GM23338 (cell line): ENCODE measurements at places on chromosomes 3 and 15.
A peak's percentile ranks its signal among the peaks of the same experiment; 100 is the strongest.

DNA sequence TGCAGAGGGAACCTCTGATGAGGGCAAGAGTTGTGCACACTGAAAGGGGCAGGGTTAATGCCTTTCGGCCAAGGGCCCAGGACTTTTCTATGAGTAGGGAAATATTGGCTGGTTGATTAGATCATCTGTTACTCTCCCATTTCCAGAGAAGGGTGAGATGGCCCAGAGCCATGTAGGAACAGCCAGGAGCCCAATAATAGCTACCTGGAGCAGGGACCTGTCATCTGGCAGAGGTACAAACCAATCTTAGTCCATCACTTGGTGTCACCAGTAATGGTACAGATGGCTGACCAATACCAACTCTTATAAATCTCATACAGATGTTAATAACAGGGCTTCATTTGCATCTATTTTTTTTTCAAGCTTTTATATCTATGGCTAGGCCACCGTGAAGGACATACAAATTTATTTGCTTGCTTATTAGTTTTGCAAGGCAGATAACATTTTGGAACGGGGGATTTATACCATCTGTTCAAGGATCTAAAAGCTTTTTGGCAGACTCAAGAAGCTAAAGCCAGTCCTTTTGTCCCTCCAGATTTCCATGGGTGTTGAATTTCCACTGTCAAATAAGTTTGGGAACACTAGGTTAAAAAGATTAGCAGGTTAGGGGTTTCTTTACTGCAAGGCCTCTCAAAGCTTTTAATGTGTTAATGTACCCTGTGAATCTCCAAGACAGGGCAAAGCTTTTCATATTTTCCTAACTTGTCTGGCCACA, 79.3 kb downstream of the TNIK start:
- DNase-seq, result no peak

GRCh38 chr3:194537732-194538247, 51.0 kb upstream of the ATP13A3 start:
- no peak for DNase-seq

DNA sequence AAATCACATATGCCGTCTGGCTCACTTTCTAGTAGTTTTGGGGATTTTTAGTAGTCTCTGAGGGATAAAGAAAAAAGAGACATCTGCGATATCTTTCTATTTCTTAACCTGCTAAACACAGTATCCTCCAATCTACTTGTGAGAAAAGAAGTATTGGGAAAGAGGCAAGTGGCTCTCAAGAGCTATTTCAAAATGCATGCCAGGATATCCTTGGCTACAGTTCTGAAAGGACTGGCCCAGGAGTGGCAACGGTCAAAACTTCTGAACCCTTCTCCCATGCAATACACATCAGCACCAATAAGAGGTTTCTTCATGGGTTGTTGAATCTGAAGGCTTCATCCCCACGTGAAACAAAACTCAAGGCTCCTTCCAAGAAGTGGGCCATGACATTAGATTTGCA, 204.0 kb upstream of the WNT5A start:
- DNase-seq, result no peak

DNA sequence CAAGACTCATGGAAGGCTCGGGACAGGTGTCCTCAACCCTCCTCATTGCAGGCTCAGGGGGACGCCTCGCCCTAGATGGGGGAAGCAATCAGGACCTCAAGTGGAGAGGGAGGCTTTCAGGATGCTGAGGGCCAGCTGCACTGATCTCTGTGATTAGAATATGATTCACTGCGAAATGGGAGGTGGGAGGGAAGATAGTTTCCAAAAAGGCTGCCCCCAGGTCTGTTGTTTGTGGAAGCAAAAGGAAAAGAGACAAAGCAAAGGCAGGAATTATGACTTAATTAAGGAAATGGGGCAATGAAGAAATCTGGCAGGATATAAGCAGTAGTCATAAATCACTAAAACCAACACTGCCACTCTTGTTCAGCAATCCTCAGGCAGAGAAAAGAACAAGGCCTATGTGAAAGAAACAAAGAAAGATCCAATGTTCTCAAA, 85.6 kb upstream of the ABHD17C start:
- no peak for DNase-seq

DNA sequence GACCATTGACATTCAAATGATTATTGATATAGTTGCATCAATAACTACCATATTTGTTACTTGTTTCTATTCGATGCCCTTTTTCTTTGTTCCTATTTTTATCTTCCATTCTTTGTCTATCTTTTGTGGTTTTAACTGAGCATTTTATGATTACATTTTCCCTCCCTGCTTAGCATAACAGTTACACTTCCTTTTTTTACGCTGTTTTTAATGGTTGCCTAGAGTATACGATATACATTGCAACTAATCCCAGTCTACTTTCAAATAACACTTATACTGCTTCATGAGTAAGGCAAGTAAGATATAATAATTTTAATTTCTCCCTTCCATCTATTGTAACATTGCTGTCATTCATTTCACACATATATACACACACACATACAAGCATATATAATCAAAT, 26.3 kb downstream of the COL6A6 start:
- no peak for DNase-seq

GRCh38 chr3:79211586-79212359, 556.0 kb downstream of the ROBO1 start:
- peak; percentile 13 for DNase-seq

GRCh38 chr3:98454929-98455328, 8.1 kb upstream of the OR5K1 start:
- no peak for DNase-seq

- no peak for DNase-seq
Measured at GRCh38 chr3:180325958-180326357, 276.0 kb upstream of the TTC14 start.

- no peak for DNase-seq
Measured at GRCh38 chr15:93866476-93866875, 364.9 kb upstream of the MCTP2 start.

- no peak for DNase-seq
Measured at GRCh38 chr15:67199881-67200763, 54.3 kb downstream of the AAGAB start.

- DNase-seq, result no peak
Measured at GRCh38 chr15:55250941-55251340, 38.7 kb downstream of the RAB27A start.

DNA sequence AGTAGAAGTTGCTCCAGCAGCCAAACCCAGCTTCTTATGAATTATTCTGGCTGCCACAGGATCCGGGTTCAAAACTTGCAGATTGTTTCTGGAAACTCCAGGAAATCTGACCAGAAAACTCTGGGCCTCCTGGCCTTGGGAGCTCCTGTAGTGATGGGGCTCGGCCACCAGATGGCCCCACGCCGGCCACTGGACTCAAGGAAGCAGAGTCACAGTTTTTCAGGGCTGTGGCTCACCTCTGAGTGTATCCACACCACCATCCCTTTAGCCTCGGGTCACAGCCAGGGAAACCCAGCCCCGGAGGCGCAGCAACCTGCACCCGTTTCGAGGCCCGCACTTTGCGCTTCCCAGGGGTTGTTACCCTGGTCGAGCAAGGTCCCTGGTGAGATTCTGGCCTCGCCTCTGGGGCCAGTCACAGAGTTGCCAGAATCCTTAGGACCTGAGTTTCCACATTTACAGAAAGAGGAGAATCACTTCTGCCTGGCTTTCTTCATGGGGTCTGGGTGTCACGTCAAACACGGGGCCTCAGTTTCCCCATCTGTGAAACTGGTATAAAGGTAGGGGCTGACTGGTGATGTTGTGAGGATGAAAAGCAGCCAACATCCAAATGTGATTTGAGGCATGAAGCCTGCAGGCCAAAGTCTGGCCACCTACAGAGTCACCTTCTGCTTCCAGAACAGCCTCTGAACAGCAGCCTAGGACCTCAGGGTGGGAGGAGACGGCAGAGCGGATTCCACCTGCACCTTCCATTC, 53.5 kb upstream of the LCTL start:
- DNase-seq, result peak; percentile 92

DNA sequence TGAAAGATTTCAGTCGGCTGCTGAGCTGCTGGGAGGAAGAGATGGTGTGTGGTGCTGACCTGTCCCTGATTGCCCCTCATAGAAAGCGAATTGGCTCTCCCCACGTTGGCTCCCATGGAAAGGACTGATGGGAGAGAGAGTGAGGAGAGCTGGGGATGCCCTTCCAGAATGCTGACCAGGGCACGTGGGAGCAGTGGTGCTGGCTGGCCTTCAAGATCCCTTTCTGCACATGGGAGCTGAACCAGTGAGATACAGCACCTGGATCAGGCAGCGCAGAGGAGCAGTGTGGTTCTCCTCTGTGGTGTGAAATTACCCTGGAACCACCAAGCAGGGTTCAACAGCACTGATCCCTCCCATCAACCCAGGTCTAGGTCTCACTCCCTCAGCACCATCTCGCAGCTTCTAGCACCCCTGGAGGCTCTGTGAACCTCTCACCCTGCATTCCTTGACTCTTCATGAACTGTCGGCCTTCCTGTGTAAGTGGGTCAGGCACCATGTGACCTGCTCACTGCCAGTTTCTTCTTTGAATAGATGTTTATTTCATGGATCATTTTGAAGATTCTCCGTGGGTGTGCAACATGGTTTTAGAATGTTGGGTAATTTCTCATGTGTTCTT, 55.7 kb downstream of the CACNA1D start:
- DNase-seq, result no peak

GRCh38 chr3:146209371-146209770, 41.5 kb downstream of the PLSCR4 start:
- no peak for DNase-seq

GRCh38 chr15:69074001-69074842, 59.7 kb downstream of the NOX5 start:
- peak; percentile 84 for DNase-seq

GRCh38 chr3:45976191-45977091, 19.2 kb downstream of the FYCO1 start:
- no peak for DNase-seq

DNA sequence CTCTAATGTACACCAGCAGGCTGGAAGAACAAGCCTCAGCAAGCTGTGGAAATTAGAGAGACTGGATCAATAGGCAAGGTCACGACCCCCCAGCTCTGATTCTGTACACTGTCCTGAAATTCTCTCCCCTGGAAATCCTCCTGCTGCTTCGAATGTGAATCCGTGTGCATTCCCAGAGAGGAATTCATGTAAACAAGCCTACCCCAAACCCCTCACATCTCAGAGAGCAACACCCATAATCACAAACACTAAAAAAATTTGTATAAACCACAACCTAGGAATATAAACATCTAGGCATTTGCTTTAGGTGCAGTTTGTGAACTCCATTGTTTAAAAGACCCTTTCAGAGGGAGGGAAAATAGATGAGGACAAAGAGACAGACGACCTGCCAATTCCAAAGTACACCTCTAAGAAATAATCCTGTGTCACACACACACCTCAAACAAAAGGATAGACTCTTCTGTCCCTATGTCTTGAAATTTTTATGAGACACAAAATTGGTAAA, 325.2 kb downstream of the WDR72 start:
- no peak for DNase-seq

DNA sequence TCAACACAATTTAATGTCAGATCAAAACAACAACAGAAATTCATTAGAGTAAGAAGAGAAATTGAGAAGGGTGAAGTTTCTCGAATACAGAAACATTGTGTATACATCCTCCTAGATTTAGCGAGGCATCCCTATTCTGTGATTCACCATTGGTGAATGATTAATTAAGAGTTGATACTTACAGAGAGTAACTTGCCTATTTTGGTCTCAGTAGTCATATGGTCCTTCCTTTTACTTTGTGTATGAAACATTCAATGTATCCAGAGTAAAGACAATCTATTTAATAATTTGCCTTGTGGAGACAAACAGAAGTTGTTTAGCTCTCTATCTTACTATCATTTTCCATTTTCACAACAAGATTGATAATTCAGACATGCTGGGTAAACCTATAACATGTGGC, 432.0 kb downstream of the ZPLD1 start:
- DNase-seq, result no peak

DNA sequence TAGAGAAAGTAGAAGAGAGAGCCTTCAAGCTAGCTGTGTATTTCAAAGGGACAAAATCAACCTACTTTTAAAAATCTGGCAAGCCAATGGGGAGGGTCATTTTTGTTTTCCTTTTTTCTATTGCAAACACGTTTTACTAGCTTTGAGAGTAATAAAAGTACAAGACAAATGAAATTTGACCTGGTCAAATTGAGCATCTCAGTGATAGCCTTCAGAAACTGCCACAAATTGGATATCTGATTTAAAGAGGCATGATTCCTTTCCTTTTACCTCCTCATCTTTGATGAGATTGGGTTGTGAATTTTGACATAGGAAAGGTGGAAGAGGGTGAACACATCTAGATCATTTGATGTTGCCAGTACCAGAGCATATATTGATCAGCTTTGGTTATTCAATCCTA, 53.6 kb upstream of the RBMS3 start:
- no peak for DNase-seq

DNA sequence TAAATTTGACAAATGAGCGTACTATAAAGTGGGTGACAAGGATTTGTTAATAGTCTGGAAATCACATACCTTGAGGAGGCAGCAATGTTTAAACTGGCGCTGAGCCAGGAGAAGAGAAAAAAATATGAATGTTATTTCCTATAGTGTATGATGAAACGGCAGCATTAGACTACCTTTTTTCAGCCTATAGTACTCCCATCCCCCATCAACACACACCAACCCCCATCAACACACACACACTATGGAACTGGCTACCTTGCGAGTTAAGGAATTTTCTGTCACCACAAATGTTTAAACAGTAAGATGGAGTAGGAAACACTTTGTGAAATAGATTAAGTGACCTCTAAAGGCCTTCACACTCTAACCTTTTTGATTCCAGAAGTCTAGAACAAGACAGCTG, 46.8 kb upstream of the ZCWPW2 start:
- no peak for DNase-seq

- peak; percentile 94 for DNase-seq
Measured at GRCh38 chr15:65832549-65833364, 36.5 kb upstream of the RAB11A start.

- no peak for DNase-seq
Measured at GRCh38 chr15:99631255-99631654, 65.5 kb downstream of the MEF2A start.

- no peak for DNase-seq
Measured at GRCh38 chr15:83012636-83013035, 1.2 kb upstream of the C15orf40 start.

- DNase-seq, result no peak
Measured at GRCh38 chr3:122785231-122785630, 8.4 kb downstream of the HSPBAP1 start.

GRCh38 chr3:30082652-30083051, 523.7 kb upstream of the TGFBR2 start:
- peak; percentile 65 for DNase-seq

DNA sequence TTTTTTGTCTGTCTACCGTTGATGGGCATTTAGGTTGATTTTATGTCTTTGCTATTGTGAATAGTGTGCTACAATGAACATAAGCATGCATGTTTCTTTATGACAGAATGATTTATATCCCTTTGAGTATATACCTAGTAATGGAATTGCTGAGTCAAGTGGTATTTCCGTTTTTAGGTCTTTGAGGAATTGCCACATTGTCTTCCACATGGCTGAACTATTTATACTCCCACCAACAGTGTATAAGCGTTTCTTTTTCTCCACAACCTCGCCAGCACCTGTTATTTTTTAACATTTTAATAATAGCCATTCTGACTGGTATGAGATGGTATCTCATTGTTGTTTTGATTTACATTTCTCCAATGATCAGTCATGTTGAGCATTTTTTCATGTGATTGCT, 89.6 kb upstream of the GALNT15 start:
- DNase-seq, result no peak

GRCh38 chr15:39855400-39855799, 64.7 kb downstream of the GPR176 start:
- DNase-seq, result no peak

GRCh38 chr3:129503471-129504291, 24.8 kb upstream of the RHO start:
- DNase-seq, result no peak
